ENCODE measurements at places on chromosomes 7 and 10.

DNA sequence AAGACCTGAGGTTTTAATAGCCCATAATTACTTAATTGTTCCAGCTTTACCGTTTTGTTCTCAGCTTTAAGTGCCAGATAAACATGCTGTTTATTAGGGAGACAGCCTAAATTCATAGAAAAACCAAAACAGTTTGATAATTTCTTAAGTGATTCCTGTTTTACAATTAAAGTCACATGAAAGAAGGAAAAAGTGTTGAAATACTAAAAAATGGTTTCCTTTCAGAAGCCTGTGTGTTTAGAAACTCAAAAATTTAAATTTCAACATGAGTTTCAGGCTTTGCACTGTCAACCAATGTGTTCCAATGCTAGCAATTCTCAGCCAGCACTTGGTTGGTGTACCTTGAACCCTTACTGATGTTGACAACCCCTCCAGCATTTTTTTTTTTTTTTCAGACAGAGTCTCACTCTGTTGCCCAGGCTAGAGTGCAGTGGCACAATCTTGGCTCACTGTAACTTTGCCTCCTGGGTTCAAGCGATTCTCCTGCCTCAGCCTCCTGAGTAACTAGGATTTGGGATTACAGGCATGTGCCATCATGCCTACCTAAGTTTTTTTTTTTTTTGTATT, 135.3 kb downstream of the ICA1 start:
- DNase-seq: no peak

DNA sequence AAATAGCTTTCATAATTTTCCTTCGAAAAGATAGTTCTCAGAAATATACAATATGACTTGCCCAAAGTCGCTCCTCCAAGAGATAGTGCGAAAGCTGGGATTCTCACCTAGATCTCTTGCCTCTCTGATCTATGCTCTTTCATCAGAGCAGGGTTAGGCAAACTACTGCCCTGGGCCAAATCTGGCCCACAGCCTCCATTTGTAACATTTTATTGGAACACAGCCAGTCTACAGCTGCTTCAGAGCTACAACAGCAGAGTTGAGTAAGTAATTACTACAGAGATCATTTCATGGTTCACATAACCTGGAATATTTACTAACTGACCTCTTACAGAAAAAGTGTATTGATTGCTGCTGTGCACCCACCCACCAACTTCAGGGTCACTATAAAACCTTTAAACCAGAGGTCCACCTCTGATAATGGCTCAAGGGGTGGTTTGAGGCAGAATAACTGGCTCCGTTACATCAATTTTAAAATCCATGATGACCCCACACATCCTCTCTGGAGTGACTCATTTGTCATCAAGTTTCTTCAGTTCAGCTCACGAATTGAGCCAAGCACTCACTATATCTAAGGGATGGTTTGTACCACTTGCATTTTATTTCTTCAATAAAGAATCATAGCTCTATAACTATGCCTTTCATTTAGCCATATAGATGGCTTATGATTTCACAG, 1019.0 kb downstream of the XPNPEP1 start:
- peak; percentile 23 for DNase-seq

GRCh38 chr7:122046402-122046801, 97.6 kb downstream of the AASS start:
- DNase-seq: no peak

DNA sequence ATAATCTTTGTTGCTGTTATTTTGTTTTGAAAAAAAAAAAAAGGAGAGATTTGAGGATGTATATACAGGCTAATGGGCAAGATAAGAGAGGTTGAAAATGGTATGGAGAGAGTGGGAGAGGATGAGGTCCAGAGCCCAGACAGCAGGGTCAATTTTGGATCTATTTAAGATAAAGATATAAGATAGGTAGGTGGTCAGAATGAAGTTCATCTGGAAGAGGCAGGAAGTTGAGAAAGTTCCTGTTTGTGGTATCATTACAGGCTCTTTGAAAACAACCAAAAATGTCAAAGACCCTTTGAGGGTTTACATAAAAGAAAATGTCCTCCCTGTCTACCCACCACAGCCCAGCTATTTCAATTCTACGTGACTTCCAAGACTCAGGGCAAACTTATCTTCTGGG, 7.5 kb downstream of the CEP41 start:
- DNase-seq: no peak

DNA sequence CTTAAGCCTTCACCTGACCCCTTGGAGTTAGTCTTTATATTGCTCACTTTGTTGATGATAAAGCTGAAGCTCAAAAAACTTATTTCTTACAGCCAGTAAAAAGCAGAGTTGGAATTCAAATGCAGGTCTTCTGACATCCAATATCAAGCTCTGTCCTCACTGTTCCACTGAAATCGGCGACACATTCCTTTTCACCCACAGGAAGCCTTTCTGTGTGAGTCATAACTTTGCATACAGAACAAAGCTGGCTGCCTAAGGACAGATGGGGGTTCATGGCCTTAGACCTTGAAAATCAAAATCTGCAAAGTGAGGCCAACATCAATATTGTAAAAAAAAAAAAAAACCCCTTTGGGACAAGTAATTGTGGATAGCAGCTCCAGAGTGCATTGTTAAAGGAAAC, 21.8 kb upstream of the AKR1B1 start:
- no peak for DNase-seq

GRCh38 chr10:18219146-18219545, 78.9 kb downstream of the CACNB2 start:
- DNase-seq: no peak

DNA sequence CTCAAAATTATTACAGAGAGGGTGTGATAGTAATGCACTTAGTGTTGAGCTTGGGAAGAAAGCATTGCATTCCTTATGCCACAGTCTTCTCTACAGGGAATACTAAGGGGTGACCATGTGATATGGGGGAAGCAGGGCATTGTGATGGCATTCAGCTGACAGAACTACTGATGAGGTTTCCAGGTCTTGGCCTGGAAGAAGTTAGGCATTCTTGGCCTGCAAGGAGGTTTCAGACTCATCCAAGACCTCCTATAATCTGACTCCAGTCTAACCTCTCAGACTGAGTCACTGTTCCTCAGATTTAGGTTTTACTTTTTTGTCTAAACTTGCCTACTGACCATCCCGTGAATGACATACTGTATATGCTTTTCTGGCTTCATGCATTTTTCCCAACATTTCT, 7.9 kb downstream of the STMP1 start:
- no peak for DNase-seq

- no peak for DNase-seq
Observed at GRCh38 chr7:56079450-56080185, 13.1 kb downstream of the PHKG1 start.

- no peak for DNase-seq
Observed at GRCh38 chr7:92997152-92997551, 120.6 kb downstream of the SAMD9 start.

- DNase-seq: no peak
Observed at GRCh38 chr10:102152545-102152890, 329 bp downstream of the NOLC1 start.

- no peak for DNase-seq
Observed at GRCh38 chr10:33623669-33624068, 289.2 kb upstream of the NRP1 start.

GRCh38 chr10:4813496-4813895, 12.5 kb upstream of the AKR1E2 start:
- no peak for DNase-seq

DNA sequence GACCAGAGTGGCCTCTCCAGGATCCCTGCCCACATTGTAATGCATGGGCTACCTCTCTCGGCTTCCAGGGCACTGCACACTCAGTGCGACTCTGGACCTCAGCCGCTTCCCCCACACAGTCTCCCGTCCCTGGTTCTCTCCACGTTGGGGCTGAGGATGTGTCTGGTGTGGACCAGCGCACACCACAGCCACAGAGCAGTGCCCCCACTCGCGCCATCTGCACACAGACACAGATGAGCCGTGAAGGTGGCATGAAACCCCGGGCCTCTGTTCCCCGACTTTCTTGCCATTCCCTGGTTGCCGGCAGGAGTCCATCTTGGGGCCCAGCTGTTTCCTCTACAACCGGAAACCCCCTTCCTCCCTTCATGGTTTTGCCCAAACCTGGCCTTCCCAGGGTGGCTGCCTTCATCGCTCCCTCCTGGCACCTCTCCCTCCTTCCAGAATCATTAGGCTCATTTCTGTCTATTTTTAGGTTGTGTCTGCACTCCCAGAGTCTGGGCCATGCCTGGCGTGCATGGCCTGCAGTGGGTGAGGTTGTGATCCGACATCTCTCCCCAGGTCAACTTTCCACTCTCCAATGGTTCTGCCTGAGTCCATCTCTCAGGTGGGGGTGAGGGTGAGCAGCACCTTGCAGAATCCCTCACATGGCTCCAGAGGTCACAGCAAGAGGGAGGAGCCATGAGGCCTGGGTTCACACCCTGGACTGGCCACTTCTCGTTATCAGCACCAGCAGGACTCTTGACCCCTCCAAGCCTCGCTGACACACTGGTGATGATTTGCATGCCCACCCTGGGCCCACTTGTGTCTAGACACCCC, 10.1 kb downstream of the RASGEF1A start:
- no peak for DNase-seq

- DNase-seq: no peak
Observed at GRCh38 chr7:23294549-23295400, 4.4 kb upstream of the MALSU1 start.

DNA sequence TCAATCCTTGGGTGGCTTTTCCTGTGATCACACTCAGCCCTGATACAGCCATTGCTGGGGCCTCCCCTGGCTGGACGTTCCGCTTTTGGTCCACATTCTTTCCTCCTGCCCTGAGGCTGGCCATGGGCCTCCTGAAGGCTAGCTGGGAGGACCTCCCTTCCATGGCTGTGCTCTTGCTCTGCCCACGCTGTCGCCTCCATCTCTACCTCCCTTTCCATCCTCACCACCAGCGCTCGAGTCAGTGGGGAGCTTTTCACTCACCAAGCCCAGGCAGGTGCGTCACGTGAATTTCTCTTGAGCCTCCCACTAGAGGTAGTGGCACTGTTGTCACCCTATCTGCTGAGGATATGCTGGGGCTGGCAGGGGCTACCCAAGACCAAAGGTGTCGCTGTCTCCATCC, 85.9 kb downstream of the BMS1 start:
- DNase-seq: no peak

GRCh38 chr7:133919810-133920209, 207.3 kb upstream of the LRGUK start:
- DNase-seq: no peak

GRCh38 chr10:59016043-59016442, 160.4 kb upstream of the PHYHIPL start:
- no peak for DNase-seq

DNA sequence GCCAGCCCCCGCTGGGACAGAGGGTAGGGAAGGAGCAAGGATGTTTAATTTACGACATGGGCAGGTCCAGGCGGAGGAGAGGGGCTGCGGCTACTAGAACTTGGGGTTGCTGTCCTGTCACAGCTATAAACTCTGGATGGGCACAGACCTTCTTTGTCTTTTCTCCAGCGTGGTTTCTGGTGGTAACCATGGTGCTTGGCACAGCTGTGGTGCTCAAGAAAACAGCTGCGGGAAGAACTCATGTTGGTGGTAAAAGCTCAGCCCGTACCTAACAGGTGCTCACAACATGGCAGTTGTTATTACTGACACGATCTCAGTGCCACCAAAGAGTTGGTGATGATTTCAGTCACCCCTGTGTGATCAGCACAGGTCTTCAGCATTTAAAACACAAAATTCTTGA, 13.8 kb downstream of the BAIAP2L1 start:
- no peak for DNase-seq

DNA sequence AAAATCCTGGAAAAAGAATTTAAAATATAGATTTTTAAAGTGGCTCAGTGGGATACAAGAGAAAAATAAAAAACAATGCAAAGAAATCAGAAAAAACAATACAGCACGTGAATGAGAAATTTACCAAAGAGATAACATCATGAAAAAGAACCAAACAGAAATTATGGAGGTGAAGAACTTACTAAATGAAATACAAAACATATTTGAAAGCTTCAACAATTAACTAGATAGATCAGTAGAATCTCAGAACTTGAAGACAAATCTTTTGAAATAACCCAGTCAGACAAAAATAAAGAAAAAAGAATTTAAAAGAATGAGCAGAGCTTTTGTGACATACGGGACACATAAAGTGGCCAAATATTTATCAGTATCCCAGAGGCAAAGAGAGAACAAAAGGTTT, 71.2 kb upstream of the DIP2C start:
- no peak for DNase-seq

GRCh38 chr7:29988424-29989256, 961 bp downstream of the SCRN1 start:
- peak; percentile 58 for DNase-seq

DNA sequence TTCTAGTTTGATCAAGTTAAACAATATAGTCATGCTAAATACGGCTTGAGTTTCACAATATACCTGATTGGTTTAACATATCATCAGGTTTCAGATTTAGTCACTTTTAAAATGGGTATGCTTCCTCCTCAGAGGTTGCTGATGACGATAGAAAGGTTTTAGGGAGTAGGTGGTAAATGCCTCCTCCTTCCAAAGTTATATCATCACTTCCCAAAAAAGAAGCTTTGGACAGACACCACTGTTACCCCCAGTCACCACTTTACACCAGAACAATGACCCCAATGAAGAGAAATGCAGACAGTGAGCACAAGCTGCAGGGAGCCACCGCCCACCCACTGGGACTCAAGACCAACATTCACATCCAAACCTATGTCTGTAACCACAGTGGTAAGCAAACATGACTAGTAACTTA, 244.6 kb downstream of the SORCS1 start:
- DNase-seq: no peak

DNA sequence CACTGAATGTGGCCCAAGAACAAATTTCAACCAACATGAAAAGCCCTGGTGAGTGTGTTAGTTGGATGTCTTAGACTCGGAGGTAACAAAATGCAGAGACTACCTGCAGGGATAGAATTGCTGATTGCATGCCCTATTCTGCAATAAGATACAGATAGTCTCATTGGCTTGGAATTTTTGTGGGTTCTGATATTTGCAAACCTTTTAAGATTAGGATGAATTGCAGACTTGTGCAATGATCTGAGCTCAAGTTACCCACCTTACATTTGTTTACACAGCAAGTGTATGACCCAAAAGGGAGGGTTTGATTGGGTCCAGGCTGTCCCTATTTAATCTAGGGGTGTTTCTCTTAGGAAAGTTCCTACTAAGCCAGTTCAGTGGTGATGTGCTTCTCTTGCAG, 45.4 kb downstream of the GPR37 start:
- no peak for DNase-seq

- DNase-seq: no peak
Observed at GRCh38 chr7:100034871-100035510, 14.6 kb upstream of the ZSCAN21 start.
